ENCODE measurements at places on chromosomes 5 and 9. TPM values are rescaled to one million over a fixed set of nuclear protein-coding genes. Genes with fewer than 3 reads are reported as not detected.

DNA sequence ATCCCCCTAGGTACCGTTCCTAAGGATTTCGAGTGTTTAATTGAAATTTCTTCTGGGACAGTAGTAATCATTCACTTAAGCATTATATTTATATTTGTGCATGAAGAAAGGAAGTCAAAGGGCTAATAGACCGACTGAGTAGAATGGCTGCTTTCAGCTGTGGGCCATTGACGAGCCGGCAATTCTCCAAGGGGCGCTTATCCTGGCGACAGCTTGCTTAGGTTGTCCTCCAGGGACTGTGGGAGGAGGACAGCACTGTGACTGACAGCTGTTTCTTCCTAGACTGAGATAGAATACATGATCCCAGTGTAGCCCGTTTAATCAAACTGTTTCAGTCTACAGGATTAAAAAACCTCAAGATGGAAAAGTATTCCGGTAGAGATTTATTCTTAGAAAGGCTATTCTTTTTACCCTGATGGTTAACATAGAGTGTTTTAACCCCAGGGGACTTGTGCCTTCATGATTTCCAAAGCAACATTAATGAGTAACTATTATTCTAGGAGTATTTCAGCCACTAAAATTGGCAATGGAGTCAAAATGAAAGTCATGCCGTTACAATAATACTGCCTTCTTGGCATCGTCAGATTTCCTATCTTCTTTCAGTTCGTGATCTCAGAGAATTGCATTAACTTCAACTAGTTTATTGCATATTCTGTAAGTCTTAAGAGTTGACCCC, 943.1 kb upstream of the WWC1 start:
- no peaks in the 10 kb centered on the region for H3K27me3 ChIP-seq
- no peak overlapping the region for H3K27ac ChIP-seq
- no peak overlapping the region for H3K4me3 ChIP-seq
- no peaks in the 10 kb centered on the region for H3K4me1 ChIP-seq

The CBY3 gene
- total RNA-seq, result not detected

GRCh38 chr5:52977264-52977897, 11.8 kb upstream of the ITGA2 start:
- H3K27ac ChIP-seq, result no peak overlapping the region
- H3K36me3 ChIP-seq, result no peaks in the 10 kb centered on the region
- no peak for DNase-seq
- no peaks in the 10 kb centered on the region for H3K27me3 ChIP-seq
- H3K4me3 ChIP-seq, result no peak overlapping the region

GRCh38 chr5:91301106-91301846, 81.8 kb downstream of the ARRDC3 start:
- no peak for DNase-seq
- no peak overlapping the region for H3K4me3 ChIP-seq
- H3K36me3 ChIP-seq, result no peaks in the 10 kb centered on the region
- H3K4me1 ChIP-seq, result no peaks in the 10 kb centered on the region

The MYOZ3 gene
- total RNA-seq, result 69.1 TPM

- no peak overlapping the region for H3K27ac ChIP-seq
- no peaks in the 10 kb centered on the region for H3K36me3 ChIP-seq
- H3K4me3 ChIP-seq, result no peak overlapping the region
- H3K4me1 ChIP-seq, result no peaks in the 10 kb centered on the region
- H3K27me3 ChIP-seq, result no peaks in the 10 kb centered on the region
Observed at GRCh38 chr9:18361646-18362045, 112.3 kb upstream of the ADAMTSL1 start.

The TPPP gene
- 0.29 TPM for total RNA-seq

- H3K4me3 ChIP-seq, result no peak overlapping the region
- no peak for DNase-seq
- H3K4me1 ChIP-seq, result no peaks in the 10 kb centered on the region
- no peaks in the 10 kb centered on the region for H3K36me3 ChIP-seq
- no peaks in the 10 kb centered on the region for H3K27me3 ChIP-seq
Observed at GRCh38 chr5:93654676-93655075, 71.7 kb downstream of the NR2F1 start.

The CNTNAP3B gene
- total RNA-seq, result 205 TPM

The PTPDC1 gene
- 5.9 TPM for total RNA-seq

Data from uterus (tissue), 4 donors.